Jurkat, Clone E6-1 (cell line): ENCODE measurements at places on chromosomes 7 and 10.

- DNase-seq = no peak
Measured at GRCh38 chr10:97509120-97509680, 10.5 kb downstream of the UBTD1 start.

DNA sequence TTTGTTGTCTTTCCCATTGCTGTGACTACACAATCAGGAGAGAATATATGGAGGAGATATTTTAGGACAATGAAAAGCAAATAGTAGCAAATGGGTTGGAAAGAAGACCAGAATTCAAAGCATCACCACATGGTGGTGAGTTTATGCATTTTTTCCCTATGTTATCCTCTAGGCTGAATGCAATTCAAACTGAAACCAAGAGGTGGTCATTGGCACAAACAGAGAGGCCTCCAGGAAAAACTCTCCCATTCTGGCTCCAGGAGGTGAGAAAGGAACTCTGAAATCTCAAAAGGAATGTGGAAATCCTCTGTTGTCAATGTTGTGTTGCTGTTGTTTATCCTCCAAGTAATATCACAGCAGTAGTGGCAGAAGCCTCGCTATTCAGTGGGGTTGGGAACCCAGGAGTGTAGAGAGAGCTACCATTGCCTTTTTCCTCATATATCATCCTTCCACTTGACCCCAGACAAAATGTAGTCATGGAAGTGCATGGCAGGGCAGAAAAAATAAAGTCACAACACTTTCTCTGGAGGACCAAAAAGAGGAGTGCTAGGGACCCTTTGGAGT lies 819.1 kb downstream of the GRID1 start:
- no peak for DNase-seq

DNA sequence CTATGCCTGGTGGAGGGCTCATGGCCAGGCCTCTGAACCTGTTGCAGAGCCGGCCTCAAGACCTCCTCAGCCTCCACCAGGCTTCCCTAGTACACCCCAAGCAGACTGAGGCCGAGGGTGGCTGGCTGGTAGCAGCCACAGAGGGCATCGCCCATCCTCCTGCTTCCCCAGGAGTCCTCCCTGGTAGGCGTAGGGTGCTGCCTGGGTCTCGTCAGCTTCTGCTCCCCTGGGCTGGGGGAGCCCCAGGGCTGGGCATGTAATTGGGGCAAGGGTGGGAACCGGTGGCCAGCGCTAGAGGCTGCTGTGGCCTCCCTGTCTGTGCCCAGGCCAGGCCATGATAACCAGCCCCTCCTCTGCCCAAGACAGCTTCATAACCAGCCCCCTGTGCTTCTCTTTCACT lies 32.6 kb downstream of the TBATA start:
- no peak for DNase-seq

DNA sequence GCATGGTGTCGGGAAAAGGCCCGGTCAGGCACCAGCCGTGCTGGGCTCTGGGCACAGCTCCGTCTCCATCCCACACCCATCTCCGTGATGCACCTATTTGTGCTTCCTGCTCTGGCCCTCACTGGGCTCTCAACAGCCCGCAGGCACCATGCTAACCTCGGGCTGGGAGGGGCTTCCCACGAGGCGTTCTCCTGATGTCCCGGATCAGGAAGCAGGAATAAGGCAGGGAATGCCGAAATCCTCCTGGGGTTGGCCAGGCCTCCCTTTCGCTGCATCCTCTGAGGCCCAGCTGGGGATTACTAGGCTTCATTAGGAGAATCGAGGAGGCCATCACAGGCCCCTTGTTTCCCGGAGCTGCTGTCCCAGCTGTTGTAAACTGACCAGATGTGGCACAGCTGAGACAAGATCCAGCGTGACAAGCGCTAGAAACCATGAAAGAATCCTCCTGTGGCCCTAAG lies 72.0 kb downstream of the FAM53B start:
- no peak for DNase-seq

GRCh38 chr7:124351950-124352349 lies 319.1 kb upstream of the TMEM229A start:
- no peak for DNase-seq

- no peak for DNase-seq
Measured at GRCh38 chr7:80859272-80859970, 59.4 kb downstream of the SEMA3C start.

DNA sequence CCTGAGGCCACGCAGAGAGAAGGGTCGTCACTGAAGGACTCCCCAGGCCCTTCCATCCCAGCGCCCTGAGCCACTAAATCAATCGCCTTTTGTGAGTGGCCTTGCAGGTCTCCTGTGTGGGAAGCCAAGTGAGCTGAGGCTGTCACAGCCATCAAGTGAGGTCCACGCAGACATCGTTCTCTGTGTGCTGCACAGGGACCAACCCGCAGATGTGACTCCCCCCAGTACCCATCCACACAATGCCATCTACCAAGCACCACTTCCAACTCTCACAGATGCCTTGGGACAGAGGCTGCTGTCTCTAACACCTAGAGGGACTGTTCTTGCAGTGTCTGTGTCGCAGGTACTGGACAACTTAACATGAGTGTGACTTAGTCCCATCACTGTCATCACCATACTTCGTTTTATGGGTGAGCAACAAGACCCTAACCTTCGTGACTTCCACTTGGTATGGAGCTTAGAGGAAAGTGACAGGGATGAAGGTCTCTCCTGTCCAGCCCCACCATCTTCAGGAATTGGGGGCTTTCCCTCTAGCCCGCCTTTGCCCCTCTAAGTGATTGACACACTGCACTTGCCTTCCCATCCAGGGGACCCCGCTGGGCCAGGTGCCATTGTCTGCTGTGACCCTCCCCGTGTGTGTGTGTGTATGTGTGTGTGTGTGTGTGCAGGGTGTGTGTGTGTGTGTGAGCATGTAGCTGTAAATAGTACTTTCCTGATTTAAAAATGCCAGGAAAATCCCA lies 51.4 kb upstream of the TMEM72 start:
- no peak for DNase-seq

DNA sequence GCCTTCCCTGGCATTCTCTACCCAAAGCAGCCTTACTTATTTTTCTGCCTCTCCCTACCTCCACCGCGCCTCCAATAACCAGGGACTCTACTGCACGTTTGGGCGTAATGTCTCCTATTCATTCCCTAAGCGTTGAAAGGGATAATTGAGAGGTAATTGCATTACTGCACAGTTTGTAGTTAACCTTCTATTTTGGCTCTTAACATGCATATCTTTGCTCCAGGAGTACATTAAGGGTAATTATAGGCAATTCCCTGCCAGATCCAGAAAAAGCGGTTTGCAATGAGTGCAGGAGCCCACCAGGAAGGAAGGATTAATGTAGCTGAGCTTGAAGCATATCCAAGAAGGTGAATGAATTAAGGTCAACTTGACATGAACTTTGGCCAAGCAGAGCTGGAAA lies 558.4 kb downstream of the TYW1 start:
- no peak for DNase-seq

GRCh38 chr7:48992816-48993215 lies 68.5 kb downstream of the CDC14C start:
- DNase-seq = no peak

DNA sequence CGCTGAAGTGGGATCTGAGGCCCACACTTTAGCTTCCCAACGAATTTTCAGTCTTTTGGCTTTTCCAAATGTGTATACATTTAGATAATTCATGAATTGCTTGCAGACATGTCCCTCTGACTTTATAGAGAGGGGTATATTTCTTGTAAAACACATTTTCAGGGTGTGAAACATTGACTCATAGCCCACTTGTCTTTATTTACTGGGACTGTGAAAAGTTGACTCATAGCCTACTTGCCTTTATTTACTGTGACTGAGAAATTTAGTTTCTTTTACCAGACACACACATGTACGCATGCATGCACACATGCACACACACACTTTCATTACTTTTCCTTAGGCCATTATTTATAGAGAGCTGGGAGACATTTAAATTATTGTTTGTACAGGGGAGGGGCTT lies 79.1 kb downstream of the VTI1A start:
- DNase-seq = no peak

DNA sequence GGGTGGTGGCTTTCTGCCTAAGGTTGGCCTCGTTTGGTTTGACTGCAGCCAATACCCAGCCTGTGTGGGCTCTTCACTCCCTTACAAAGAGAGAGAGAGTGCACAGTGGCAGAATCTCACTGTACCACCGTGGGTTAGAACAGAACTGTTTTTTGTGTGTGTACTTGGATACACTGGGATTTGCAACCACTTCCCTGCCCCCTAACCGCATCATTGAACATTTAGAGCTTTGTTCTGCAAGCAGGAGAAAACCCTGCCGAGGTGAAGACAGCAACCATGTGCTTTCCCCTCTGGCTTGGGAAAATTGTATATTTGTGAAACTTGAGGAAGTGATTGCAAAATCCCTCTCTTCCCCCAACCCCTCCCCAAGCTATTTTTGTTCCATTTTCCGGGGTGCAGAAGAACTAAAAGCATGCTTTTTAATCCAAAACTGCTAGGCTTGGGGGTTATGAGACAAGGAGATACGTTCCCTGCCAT lies 201.2 kb downstream of the TCF7L2 start:
- DNase-seq = peak; percentile 92

- DNase-seq = no peak
Measured at GRCh38 chr7:138982204-138982623, 1.0 kb upstream of the KIAA1549 start.

GRCh38 chr10:120841522-120842189 lies 9.5 kb upstream of the WDR11 start:
- peak; percentile 4 for DNase-seq

DNA sequence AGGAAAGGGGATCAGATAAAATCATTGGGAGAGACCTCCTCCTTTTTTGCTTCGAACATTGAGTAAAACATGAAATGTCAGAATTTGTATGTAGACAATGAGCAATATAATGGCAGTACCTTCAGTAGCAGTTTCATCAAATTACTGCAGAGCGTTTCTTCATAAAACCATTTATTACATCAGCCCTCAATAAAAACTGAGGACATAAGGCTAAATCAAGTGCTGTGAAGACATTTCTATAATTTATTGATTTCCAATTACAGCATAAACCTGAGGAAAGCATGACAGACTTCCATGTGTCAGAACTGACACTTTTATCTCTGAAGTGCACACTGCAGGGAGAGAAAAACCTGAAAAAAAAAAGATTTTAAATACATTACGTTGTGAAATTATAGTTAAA lies 172.6 kb upstream of the ZNF804B start:
- DNase-seq = no peak

- DNase-seq = no peak
Measured at GRCh38 chr10:11527691-11528255, 83.7 kb downstream of the USP6NL start.

DNA sequence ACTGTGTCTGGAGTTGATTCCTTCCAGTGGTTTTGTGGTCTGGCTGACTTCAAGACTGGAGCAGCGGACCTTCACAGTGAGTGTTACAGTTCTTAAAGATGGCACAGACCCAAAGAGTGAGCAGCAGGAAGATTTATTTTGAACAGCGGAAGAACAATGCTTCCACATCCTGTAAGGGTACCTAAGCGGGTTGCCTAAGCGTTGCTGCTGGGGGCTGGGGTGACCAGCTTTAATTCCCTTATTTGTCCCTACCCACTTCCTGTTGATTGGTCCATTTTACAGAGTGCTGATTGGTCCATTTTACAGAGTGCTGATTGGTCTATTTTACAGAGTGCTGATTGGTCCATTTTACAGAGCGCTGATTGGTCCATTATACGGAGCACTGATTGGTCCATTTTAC lies 13.2 kb downstream of the AKR1B15 start:
- DNase-seq = peak; percentile 8

GRCh38 chr7:33093266-33093665 lies 15.9 kb downstream of the RP9 start:
- no peak for DNase-seq
